Fibroblast of lung (primary cell): ENCODE measurements at places on chromosomes 7 and 10. TPM values are rescaled to one million over a fixed set of nuclear protein-coding genes. Genes with fewer than 3 reads are reported as not detected.

Gene PRSS1
- not detected in 2 replicates for total RNA-seq

Gene ITGB8
- total RNA-seq: 41.6 and 100 TPM in 2 replicates

Gene ARHGEF35
- 0.51 and 5.4 TPM in 2 replicates for total RNA-seq

Gene MCMBP
- 40.6 and 48.0 TPM in 2 replicates for total RNA-seq

DNA sequence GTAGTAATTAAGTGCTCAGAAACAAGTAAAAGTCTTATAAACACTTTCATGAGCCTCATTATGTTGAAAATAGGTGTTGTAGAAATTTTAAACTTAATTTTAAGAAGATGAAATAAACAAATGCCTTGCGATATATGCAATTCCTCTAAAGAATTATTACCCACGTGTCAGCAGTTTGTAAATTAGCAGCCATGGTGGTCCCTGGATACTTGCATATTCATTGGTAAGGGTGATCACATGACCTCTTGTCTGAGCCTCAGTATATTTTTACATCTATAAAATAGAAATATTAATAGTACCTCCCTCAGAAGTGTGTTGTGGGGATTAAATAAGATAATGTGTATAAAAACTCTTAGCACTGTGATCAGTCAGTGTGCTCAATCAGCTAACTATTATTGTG, 141.5 kb upstream of the SVIL start:
- no peaks in the 10 kb centered on the region for H3K27me3 ChIP-seq
- H3K4me1 ChIP-seq: no peaks in the 10 kb centered on the region
- no peak for DNase-seq
- H3K36me3 ChIP-seq: no peaks in the 10 kb centered on the region
- H3K27ac ChIP-seq: no peak overlapping the region
- no peak overlapping the region for H3K4me3 ChIP-seq

DNA sequence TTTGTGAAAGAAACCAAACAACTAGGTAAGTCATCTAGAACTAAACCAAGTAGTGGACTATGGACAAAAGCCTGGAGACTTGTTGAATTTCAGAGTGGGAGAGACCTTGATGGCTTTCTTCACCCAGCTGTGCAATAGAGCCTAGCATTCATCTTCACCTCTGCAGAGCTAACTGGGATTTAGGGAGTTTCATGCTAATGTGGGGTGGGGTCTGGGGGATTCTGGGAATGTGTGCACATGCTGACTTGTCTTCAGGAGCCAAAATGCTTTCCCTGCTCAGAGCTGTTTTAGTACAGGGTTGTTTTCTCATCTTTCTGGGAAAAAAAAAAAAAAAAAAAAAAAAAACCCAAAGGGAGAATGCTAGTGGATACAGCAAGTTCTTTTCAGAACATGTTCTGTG, 81.3 kb upstream of the ARHGAP21 start:
- no peaks in the 10 kb centered on the region for H3K4me1 ChIP-seq
- no peak for DNase-seq
- H3K27me3 ChIP-seq: no peaks in the 10 kb centered on the region
- H3K36me3 ChIP-seq: no peaks in the 10 kb centered on the region
- no peak overlapping the region for H3K4me3 ChIP-seq

GRCh38 chr10:106938513-106938912, 226.0 kb downstream of the SORCS1 start:
- no peaks in the 10 kb centered on the region for H3K36me3 ChIP-seq
- H3K4me3 ChIP-seq: no peak overlapping the region
- no peaks in the 10 kb centered on the region for H3K4me1 ChIP-seq
- H3K27me3 ChIP-seq: no peaks in the 10 kb centered on the region
- no peak overlapping the region for H3K27ac ChIP-seq
- DNase-seq: no peak

GRCh38 chr7:134565643-134566136, 16.8 kb downstream of the AKR1B15 start:
- H3K27me3 ChIP-seq: peaks cover 8% of the 10 kb centered on the region
- no peak overlapping the region for H3K4me3 ChIP-seq
- H3K4me1 ChIP-seq: no peaks in the 10 kb centered on the region
- H3K27ac ChIP-seq: no peak overlapping the region
- no peaks in the 10 kb centered on the region for H3K36me3 ChIP-seq

DNA sequence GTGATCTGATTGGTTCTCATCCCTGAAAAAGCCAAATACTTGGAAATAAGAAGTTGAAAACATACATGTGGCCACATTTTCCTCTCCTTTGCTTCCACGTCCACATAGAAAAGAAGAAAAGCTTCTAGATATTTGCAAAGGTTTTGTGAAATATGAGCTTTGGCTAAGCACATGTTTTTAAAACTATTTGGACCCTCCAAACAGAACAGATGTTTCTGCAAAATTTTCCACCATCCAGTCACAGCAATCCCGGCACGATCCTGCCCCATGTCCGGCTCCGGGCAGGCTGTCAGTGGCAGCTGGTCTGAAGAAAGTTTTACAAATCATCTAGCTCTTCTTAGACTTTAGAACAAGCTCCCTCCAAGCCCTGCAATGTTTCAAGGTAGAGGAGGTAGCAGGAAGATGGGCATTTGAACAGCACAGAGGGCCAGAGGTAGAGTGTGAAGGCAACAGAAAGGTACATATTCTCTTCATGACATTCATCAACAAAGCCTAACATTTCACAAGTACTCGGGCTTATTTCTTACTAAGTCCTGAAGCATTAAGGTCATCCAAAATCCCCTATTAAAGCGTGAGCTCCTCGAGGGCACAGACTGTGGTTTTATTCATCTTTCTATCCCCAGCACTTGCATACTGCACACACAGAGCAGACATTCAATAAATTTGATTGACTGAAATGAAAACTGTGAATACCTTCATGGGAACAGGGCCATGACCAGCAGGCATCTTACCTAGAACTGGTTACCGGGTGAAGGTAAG, 110.1 kb downstream of the JAZF1 start:
- H3K27me3 ChIP-seq: no peaks in the 10 kb centered on the region
- DNase-seq: no peak
- no peak overlapping the region for H3K27ac ChIP-seq
- no peaks in the 10 kb centered on the region for H3K36me3 ChIP-seq

DNA sequence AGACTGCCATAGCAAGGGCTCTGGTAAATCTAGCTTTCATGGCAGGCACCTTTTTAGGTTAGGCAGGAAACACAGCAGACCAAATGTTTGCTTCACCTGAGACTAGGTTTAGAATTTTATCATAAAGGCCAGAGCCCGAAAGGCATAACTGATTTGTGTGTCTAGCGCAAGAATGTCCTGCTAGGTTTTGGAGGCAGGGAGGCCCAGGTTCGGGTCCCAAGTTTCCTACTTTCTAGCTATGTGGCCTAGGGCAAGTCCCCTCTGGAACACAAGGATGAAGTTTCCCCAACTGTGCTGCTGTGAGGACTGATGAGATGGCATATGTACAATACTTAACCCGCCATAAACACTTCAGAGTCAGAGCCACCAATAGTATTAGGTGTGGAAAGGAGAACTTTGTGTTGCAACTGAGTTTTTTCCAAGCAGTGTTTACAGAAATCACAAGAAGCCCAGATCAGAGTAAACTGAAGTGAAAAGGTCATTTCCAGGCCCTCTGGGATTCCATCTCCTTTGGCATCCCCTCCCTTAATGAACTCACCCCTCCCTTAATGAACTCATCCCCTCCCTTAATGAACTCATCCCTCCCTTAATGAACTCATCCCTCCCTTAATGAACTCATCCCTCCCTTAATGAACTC, 244.9 kb downstream of the SKAP2 start:
- H3K27ac ChIP-seq: no peak overlapping the region
- no peaks in the 10 kb centered on the region for H3K27me3 ChIP-seq
- H3K4me3 ChIP-seq: no peak overlapping the region
- no peak for DNase-seq

DNA sequence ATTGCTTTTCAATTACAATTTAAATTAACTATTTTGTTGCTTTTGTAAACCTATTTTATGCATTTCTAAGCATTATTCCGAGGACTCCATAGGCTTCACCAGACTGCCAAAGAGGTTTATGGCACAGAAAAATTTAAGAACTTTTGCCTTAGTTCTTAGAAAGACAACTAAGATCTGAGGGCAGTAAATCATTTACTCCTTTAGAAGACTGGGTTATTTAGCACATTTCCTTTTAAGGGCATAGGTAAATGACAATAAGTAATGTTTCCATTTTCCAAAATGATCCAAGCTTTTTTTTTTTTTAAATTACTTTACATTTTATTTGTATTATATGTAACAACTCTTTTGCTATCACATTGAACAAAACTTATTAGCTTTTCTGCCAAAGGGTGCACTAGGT, 15.0 kb upstream of the STEAP4 start:
- no peak overlapping the region for H3K4me3 ChIP-seq
- H3K4me1 ChIP-seq: no peaks in the 10 kb centered on the region
- no peaks in the 10 kb centered on the region for H3K27me3 ChIP-seq
- no peak overlapping the region for H3K27ac ChIP-seq

DNA sequence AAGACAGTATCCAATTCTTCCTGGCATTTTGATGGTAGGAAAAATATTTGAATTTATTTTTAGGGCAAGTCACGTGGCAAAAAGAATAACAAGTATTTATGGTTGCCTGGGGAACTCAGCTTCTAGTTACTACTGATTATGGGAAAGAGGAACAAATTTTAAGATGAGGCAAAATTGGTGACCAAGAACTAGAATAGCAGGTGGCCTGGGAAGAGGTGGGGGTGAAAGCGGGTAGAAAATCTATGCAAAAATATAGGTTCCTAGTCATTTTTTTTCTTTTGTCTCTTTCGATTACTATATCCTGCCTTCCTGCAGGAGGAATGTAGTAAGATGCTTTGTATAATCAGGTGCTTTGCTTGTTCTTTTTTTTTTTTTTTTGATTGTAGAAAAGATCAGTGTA, 27.8 kb downstream of the ENTPD1 start:
- no peaks in the 10 kb centered on the region for H3K36me3 ChIP-seq
- no peak overlapping the region for H3K4me3 ChIP-seq
- H3K27ac ChIP-seq: no peak overlapping the region
- H3K27me3 ChIP-seq: no peaks in the 10 kb centered on the region
- H3K4me1 ChIP-seq: no peaks in the 10 kb centered on the region
- DNase-seq: no peak

GRCh38 chr7:93574646-93575554, at the start of gene CALCR:
TSS of gene CALCR (minus strand) at chr7:93574724. CDS start at chr7:93486981, 87,743 bp downstream.
- no peak within 1 kb of the TSS for H3K27ac ChIP-seq
- peak; percentile 2 for DNase-seq
- H3K27me3 ChIP-seq: peaks cover 26% of the 10 kb centered on the region
- H3K36me3 ChIP-seq: no peaks in the 10 kb centered on the region

- no peaks in the 10 kb centered on the region for H3K36me3 ChIP-seq
- no peak overlapping the region for H3K4me3 ChIP-seq
- no peaks in the 10 kb centered on the region for H3K27me3 ChIP-seq
- peaks cover 4% of the 10 kb centered on the region for H3K4me1 ChIP-seq
- no peak for DNase-seq
These were observed 81.1 kb downstream of the JMJD1C start for GRCh38 chr10:63384675-63385074.

- DNase-seq: no peak
- no peaks in the 10 kb centered on the region for H3K27me3 ChIP-seq
- no peaks in the 10 kb centered on the region for H3K4me1 ChIP-seq
- peaks cover 21% of the 10 kb centered on the region for H3K36me3 ChIP-seq
These were observed 97.8 kb downstream of the ABCC2 start for GRCh38 chr10:99880080-99880835.
